ENCODE measurements at places on chromosomes 6 and 20.

DNA sequence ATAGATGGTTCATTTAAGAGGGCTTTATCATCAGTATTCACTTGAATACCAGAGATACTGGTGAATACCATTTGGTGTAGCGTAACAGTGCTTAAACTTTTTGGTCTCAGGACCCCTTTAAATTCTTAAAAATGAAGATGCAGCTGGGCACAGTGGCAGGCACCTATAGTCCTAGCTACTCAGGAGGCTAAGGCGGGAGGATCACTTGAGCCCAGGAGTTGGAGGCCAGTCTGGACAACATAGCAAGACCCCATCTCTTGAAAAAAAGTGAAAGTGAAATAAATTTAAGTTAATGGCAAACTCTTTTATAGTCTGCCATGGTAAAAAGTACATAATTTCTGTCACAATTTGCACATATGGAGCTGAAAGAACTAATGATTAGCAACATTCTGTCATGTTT lies 39.3 kb downstream of the VAPB start:
- DNase-seq, result no peak

GRCh38 chr20:35768731-35769664 lies 2.8 kb upstream of the PHF20 start:
- DNase-seq, result no peak

- DNase-seq, result no peak
Measured at GRCh38 chr20:5531318-5532081, 214.7 kb upstream of the PROKR2 start.

- no peak for DNase-seq
Measured at GRCh38 chr20:6857927-6858326, 90.4 kb downstream of the BMP2 start.

DNA sequence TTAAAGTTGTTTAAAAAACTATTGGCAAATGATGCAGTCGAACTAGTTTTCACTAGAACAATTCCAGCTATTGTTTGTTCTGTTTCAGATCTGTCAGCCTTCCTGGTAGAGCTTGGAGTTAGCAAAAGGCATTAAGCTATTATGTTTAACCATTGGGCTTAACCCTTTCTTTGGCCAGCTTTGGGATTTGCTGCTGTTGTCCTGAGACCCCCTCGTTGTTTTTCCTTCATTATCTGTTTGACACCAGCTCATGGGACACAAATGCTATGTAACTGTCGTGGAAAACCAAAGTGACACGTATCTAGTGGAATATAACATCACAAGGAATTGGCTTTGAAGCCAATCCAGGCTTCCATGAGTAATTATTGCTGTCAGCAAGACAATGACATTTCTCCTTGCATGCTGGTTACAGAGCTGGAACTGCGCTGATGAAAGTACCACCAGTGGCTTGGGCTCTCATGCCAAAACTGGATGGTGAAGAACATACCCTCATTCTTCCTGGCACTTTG lies 96.0 kb downstream of the EYA2 start:
- no peak for DNase-seq

DNA sequence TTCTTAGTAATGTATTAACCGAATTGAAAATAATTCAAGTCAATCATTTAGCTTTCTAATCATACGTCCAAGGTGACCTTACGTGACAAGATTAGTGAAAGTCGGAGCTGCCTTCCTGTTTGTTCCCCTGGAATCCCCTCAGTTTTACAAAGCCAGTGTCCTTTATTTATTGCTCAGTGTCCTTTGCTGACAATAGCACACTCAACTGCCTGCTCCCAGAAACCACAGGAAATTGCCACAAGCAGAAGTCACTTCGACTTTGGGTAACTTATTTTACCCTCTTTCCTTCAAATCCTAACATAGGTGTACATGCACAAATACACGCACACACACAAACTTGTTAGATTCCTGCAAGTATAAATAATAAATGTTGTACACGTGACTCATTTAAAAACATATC lies 1167.7 kb upstream of the ADGRB3 start:
- no peak for DNase-seq

- DNase-seq, result no peak
Measured at GRCh38 chr20:48662711-48663110, 165.1 kb downstream of the PREX1 start.

- DNase-seq, result peak; percentile 65
Measured at GRCh38 chr20:50169329-50169823, 15.9 kb upstream of the PEDS1 start.

Data from stimulated activated CD8-positive, alpha-beta memory T cell treated with anti-CD3 and anti-CD28 coated beads, Interleukin-2, amount 100 ng/mL, for 1 hour (primary cell).